Small intestine (tissue), 16 donors: ENCODE measurements at places on chromosomes 7 and 10.

- no peak overlapping the region for H3K27ac ChIP-seq
- no peaks in the 10 kb centered on the region for H3K36me3 ChIP-seq
- DNase-seq, result no peak
- H3K4me1 ChIP-seq, result no peaks in the 10 kb centered on the region
These were observed 22.6 kb downstream of the JCAD start for GRCh38 chr10:30036811-30037210.

GRCh38 chr7:2420216-2420933 is 17.0 kb downstream of the CHST12 start:
- H3K27me3 ChIP-seq, result no peaks in the 10 kb centered on the region
- H3K4me1 ChIP-seq, result no peaks in the 10 kb centered on the region
- H3K4me3 ChIP-seq, result no peak overlapping the region
- H3K27ac ChIP-seq, result no peak overlapping the region

- DNase-seq, result no peak
- no peaks in the 10 kb centered on the region for H3K27me3 ChIP-seq
- H3K4me1 ChIP-seq, result no peaks in the 10 kb centered on the region
- H3K4me3 ChIP-seq, result no peak overlapping the region
- no peaks in the 10 kb centered on the region for H3K36me3 ChIP-seq
These were observed 121.9 kb downstream of the RALA start for GRCh38 chr7:39745320-39745719.

GRCh38 chr7:104327534-104327933 is 869 bp upstream of the LHFPL3 start:
- no peaks in the 10 kb centered on the region for H3K4me1 ChIP-seq
- H3K27me3 ChIP-seq, result peaks cover 49% of the 10 kb centered on the region
- no peaks in the 10 kb centered on the region for H3K36me3 ChIP-seq
- DNase-seq, result no peak

DNA sequence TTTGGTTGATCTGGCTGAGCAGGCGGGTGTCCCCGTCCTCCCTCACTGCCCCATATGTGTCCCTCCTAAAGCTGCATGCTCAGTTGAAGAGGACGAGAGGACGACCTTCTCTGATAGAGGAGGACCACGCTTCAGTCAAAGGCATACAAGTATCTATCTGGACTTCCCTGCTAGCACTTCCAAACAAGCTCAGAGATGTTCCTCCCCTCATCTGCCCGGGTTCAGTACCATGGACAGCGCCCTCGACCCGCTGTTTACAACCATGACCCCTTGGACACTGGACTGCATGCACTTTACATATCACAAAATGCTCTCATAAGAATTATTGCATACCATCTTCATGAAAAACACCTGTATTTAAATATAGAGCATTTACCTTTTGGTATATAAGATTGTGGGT is 26.9 kb upstream of the TRIM56 start:
- peak; percentile 27 for DNase-seq
- no peak overlapping the region for H3K27ac ChIP-seq
- H3K27me3 ChIP-seq, result no peaks in the 10 kb centered on the region
- H3K4me1 ChIP-seq, result no peaks in the 10 kb centered on the region
- no peak overlapping the region for H3K4me3 ChIP-seq
- H3K36me3 ChIP-seq, result peaks cover 4% of the 10 kb centered on the region

DNA sequence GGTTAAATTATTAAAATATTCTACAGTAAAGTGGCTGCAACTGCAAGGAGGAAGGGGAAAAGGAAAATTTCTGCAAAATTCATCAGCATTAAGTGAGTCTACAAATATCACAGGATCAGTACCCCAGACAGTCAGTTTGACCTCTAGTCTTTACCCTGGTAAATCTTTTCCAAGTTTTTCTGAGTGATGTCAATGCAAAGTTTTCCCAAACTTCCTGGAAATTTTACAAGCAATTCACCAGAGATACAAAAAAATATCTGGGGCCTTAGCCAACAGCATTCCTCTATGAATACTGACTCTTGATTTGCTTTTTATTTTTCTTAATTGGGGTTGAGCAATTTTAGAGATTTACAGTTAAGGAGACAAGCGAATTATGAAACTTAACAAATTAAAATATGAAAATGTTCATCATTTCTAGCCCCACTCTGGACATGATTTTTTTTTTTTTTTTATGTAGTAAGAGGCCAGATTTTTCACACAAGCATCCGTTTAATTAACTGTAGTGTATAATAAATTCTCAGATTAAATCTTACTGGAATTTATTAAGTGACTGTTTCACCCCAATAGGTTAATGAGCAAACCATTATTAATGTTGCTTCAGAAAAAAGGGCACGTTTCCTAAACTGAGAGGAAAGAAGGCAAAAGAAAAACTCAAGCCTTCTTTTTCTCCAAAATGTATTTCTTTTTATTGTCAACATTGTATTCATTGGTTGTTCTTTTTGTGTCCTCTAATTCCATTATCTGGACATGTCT is 539.5 kb upstream of the FZD8 start:
- H3K27me3 ChIP-seq, result no peaks in the 10 kb centered on the region
- H3K27ac ChIP-seq, result no peak overlapping the region
- no peaks in the 10 kb centered on the region for H3K4me1 ChIP-seq
- H3K4me3 ChIP-seq, result no peak overlapping the region

GRCh38 chr10:62708569-62708968 is 96.0 kb upstream of the ADO start:
- H3K36me3 ChIP-seq, result no peaks in the 10 kb centered on the region
- H3K27ac ChIP-seq, result no peak overlapping the region
- no peak overlapping the region for H3K4me3 ChIP-seq
- no peaks in the 10 kb centered on the region for H3K4me1 ChIP-seq
- no peaks in the 10 kb centered on the region for H3K27me3 ChIP-seq

GRCh38 chr7:80453699-80454340 is 58.0 kb downstream of the GNAT3 start:
- DNase-seq, result peak; percentile 32
- no peak overlapping the region for H3K27ac ChIP-seq
- H3K27me3 ChIP-seq, result no peaks in the 10 kb centered on the region
- H3K4me1 ChIP-seq, result no peaks in the 10 kb centered on the region

DNA sequence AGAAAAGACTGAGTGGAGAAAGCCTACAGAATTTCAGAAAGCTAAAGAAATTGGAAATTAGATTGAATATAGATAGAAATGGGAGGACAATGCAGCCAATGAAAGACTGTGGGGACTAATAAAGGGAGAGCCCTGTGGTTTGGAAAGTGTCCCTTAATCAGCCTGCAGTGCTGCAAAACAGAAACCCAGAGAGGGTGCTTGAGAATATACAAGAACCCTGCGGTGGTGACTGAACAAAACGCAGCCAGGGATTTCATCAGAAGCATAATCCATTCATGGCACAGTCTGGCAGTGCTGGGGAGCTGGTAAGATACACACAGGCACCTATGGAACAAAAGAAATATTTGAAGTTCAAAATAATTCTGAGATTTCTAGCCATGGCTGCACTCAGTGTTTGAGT is 19.1 kb downstream of the CEP41 start:
- no peak for DNase-seq
- H3K27ac ChIP-seq, result peak overlapping the region; percentile 26
- peaks cover 11% of the 10 kb centered on the region for H3K4me1 ChIP-seq
- no peaks in the 10 kb centered on the region for H3K36me3 ChIP-seq
- H3K27me3 ChIP-seq, result no peaks in the 10 kb centered on the region

GRCh38 chr10:94402843-94403379 is 570 bp downstream of the TBC1D12 start:
- H3K27ac ChIP-seq, result peak overlapping the region; percentile 97
- no peaks in the 10 kb centered on the region for H3K36me3 ChIP-seq
- DNase-seq, result no peak
- no peaks in the 10 kb centered on the region for H3K27me3 ChIP-seq

DNA sequence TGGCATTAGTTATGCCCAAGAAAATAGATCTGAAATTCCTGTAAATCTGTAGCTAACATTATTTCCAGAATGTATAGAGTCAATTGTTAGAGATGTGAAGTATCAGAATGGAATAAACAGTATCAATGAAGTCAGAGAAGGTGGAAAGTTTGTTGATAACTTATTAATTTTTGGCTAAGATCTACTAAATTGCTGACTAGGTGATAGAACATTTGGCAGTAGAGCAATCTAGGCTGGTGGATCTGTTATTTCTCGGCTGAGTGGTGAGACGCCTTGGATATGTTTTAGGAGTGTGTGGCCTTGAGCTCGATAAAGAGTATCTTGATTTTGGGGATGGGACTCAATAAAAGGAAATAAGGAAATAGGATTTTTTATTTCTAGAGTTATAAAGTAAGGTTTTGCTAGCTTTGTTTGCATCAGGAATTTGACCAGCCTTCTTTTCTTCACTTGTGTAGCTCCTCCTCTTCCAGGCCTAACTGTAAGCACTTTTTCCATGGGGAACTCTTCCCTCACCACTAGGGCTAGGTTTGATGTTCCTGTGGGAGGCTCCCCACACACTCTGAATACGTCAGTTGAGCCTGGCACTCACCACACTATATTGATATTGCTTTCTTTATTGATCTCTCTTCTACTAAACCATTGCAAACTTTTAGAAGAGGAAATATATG is 86.8 kb upstream of the CSTF2T start:
- no peak overlapping the region for H3K4me3 ChIP-seq
- no peaks in the 10 kb centered on the region for H3K36me3 ChIP-seq
- H3K4me1 ChIP-seq, result no peaks in the 10 kb centered on the region
- no peak overlapping the region for H3K27ac ChIP-seq
- DNase-seq, result no peak

DNA sequence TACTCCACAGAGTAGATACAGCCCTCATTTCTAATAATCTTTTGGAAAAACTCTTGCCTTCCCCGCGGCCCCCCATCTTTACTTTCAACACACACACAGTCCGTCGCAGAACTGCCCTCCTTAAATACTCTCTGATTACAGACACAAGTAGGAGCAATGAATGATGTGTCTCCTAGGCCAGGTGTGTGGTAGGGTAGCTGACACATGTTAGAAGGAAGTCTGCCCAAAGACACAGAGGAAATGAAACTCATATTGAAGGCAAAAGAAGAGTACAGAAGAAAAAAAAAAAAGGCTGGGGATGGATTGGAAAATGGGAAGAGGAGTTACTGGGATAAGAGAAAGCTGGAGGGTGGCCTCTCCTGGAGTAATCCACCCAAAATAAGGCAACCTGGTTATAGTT is 14.6 kb downstream of the OPALIN start:
- H3K36me3 ChIP-seq, result no peaks in the 10 kb centered on the region
- H3K27ac ChIP-seq, result no peak overlapping the region
- no peaks in the 10 kb centered on the region for H3K27me3 ChIP-seq
- no peak for DNase-seq

GRCh38 chr7:135980012-135980551 is 2.9 kb upstream of the MTPN start:
- H3K27ac ChIP-seq, result peak overlapping the region; percentile 63
- H3K27me3 ChIP-seq, result no peaks in the 10 kb centered on the region
- no peaks in the 10 kb centered on the region for H3K36me3 ChIP-seq
- H3K4me3 ChIP-seq, result no peak overlapping the region
- no peak for DNase-seq

- DNase-seq, result no peak
- H3K4me3 ChIP-seq, result no peak overlapping the region
- H3K27me3 ChIP-seq, result no peaks in the 10 kb centered on the region
- H3K36me3 ChIP-seq, result no peaks in the 10 kb centered on the region
These were observed 118.1 kb upstream of the LYZL2 start for GRCh38 chr10:30747633-30748032.

DNA sequence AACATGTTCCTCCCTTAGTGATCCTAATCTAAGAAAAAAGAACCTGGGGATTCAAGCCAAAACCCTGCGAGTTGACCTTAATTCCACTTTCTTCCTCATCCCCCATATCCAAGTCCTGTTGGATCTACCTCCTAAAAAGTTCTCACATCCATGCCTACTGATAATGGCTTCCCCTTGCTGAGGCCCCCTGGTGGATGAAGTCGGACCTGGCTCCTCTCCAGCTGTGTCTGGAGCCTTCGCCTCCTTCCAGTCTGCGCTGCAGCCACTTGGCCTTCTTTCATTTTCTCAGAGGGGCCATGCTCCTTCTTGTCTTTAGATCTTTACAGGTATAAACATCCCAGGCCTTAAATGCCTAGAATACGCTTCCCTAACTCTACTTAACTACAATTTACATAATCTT is 8.1 kb downstream of the PDE1C start:
- H3K27ac ChIP-seq, result no peak overlapping the region
- H3K4me3 ChIP-seq, result no peak overlapping the region
- H3K4me1 ChIP-seq, result no peaks in the 10 kb centered on the region
- H3K36me3 ChIP-seq, result no peaks in the 10 kb centered on the region

GRCh38 chr10:86992929-86993328 is 24.6 kb downstream of the ADIRF start:
- H3K27ac ChIP-seq, result no peak overlapping the region
- H3K4me1 ChIP-seq, result no peaks in the 10 kb centered on the region
- DNase-seq, result no peak
- no peak overlapping the region for H3K4me3 ChIP-seq
- H3K36me3 ChIP-seq, result no peaks in the 10 kb centered on the region

DNA sequence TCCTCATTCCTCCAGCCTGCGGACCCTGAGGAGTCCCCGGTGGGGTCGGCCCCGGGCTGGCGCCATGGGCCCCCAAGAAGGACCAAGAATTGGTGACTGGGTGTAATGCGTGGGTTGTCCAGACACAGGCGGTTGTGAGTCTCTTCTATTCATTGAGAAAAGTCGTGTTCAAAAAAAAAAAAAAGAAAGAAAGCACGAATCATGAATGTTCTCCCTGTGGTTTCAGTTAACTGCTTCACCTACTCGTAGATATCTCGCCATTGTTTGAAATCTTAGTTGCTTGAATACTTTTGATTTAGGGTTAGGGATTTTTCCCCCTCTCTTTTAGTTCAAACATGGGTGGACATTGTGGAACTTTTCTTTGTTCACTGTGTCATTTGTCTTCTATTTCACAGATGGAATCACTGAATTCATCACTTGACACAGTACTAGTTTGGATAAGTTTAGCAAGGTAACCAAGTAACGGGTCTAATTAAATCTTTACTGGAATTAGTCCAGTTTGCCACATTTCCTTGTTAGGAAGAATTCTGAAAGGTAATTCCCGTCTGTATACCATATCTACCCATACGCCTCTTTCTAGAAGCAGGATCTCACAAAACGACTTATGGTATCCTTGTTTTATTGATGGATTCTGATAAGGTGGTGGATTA is 775 bp downstream of the STARD3NL start:
- H3K27ac ChIP-seq, result peak overlapping the region; percentile 92
- no peaks in the 10 kb centered on the region for H3K36me3 ChIP-seq
- no peaks in the 10 kb centered on the region for H3K27me3 ChIP-seq
- peaks cover 4% of the 10 kb centered on the region for H3K4me1 ChIP-seq

GRCh38 chr7:93232673-93233018 is 480 bp downstream of the VPS50 start:
- DNase-seq, result peak; percentile 23
- H3K36me3 ChIP-seq, result no peaks in the 10 kb centered on the region
- no peaks in the 10 kb centered on the region for H3K27me3 ChIP-seq
- peak overlapping the region; percentile 61 for H3K4me3 ChIP-seq
- peak overlapping the region; percentile 38 for H3K27ac ChIP-seq

GRCh38 chr7:716636-717035 is 9.9 kb upstream of the DNAAF5 start:
- H3K36me3 ChIP-seq, result no peaks in the 10 kb centered on the region
- no peaks in the 10 kb centered on the region for H3K4me1 ChIP-seq
- no peaks in the 10 kb centered on the region for H3K27me3 ChIP-seq
- H3K27ac ChIP-seq, result no peak overlapping the region
- DNase-seq, result no peak

- no peaks in the 10 kb centered on the region for H3K36me3 ChIP-seq
- H3K27ac ChIP-seq, result no peak overlapping the region
- H3K27me3 ChIP-seq, result no peaks in the 10 kb centered on the region
- no peak overlapping the region for H3K4me3 ChIP-seq
- peak; percentile 69 for DNase-seq
These were observed 47.0 kb downstream of the TBATA start for GRCh38 chr10:70738006-70738760.
